ENCODE measurements at places on chromosomes 4 and X. TPM values are rescaled to one million over a fixed set of nuclear protein-coding genes. Genes with fewer than 3 reads are reported as not detected.

GRCh38 chrX:37722595-37722994, 37.0 kb downstream of the XK start:
- DNase-seq = no peak

GRCh38 chrX:16851421-16851820, 18.7 kb downstream of the RBBP7 start:
- DNase-seq = no peak

GRCh38 chr4:117014236-117014635, 71.1 kb downstream of the TRAM1L1 start:
- no peak for DNase-seq

GRCh38 chrX:115054876-115055275, 37.5 kb upstream of the IL13RA2 start:
- no peak for DNase-seq

Gene GPR50
- not detected for polyA plus RNA-seq

Measured in muscle of back (tissue), 13 donors.